Stimulated activated CD4-positive, alpha-beta T cell treated with anti-CD3 and anti-CD28 coated beads, Interleukin-4, amount 100 ng/mL, for 1 hour (primary cell): ENCODE measurements at places on chromosomes 1 and 21.

- no peak for DNase-seq
These were observed 130.0 kb upstream of the VAMP3 start for GRCh38 chr1:7640920-7641585.

- peak; percentile 50 for DNase-seq
These were observed 8.7 kb upstream of the TNFRSF14 start for GRCh38 chr1:2547210-2548067.

DNA sequence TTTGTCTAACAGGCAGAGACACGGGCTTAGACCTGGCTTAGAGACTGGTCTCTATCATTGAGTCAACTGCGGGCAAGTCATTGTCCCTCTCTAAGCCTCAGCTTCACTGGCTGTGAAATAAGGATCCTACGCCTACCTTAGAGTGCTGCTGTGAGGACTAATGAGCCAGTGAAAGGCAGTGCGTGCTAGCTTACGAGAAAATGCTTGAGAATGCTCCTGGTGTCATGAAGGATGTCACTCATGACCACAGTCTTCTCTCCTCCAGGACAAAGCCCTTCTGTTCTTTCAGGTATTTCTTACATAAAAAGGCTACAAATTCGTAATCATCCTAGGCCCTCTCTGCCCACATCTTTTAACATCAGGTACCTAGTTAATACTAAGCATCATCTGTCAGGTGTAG, 16.5 kb upstream of the A3GALT2 start:
- DNase-seq: no peak

GRCh38 chr1:12138196-12139168, 28.3 kb upstream of the TNFRSF1B start:
- DNase-seq: no peak

GRCh38 chr21:17440969-17441368, 71.9 kb upstream of the CXADR start:
- DNase-seq: no peak

DNA sequence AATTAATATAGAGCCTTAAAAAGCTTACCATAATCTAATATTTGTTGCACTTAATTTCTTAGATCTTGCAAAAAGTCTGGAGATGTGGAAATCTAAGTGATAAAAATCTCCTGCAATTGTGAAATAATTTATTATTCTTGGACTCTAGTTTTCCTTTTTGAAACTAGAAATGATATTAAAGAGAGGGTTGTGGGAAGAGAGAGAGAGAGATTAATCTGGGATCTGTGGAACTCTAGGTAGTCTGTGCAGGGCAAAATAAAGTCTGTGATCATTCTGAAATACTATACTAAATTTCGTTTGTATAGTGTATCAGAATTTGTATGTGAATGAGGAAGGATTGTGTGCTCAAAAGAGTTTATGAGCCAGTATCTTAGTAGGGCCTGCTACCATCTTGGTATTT, 692.3 kb downstream of the RWDD3 start:
- DNase-seq: no peak

GRCh38 chr1:168235548-168235885, 9.7 kb downstream of the SFT2D2 start:
- no peak for DNase-seq

GRCh38 chr1:52825868-52826267, 16.7 kb upstream of the ZYG11A start:
- DNase-seq: no peak

DNA sequence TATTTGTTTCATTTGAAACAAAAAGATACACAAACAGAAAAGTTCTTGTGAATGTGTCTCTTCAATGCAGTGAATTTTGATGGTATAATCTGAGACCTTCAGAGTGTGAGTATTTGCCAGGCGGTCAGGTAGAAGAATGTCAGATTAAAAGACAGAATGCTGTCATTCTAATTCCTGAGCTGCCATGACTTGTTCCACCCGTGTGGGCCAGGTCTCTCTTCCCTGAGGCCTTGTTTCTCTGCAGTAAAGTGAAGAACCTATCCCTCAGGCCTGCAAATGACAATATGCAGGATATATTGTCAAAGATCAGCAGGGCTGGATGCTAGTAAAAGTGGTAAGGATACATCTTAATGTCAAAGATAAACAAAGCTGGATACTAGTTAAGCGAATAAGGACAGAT, 111.4 kb downstream of the ZP4 start:
- DNase-seq: no peak

DNA sequence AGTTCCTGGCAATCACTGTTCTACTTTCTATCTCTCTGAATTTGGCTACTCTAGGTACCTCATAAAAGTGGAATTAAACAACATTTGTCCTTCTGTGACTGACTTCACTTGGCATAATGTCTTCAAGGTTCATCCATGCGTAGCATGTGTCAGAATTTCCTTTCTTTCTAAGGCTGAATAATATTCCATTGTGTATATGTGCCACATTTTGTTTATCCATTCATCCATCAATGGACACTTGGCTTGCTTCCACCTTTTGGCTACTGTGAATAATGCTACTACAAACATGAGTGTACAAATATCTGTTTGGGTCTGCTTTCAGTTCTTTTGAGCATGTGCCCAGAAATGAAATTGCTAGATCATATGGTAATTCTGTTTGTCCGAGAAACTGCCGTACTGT, 14.7 kb downstream of the CACHD1 start:
- DNase-seq: no peak

- DNase-seq: no peak
These were observed 132.7 kb upstream of the IPO9 start for GRCh38 chr1:201696217-201696761.

- DNase-seq: no peak
These were observed 9.9 kb upstream of the RSRP1 start for GRCh38 chr1:25257196-25257595.

- DNase-seq: no peak
These were observed 155.9 kb upstream of the HMCN1 start for GRCh38 chr1:185578293-185578692.

DNA sequence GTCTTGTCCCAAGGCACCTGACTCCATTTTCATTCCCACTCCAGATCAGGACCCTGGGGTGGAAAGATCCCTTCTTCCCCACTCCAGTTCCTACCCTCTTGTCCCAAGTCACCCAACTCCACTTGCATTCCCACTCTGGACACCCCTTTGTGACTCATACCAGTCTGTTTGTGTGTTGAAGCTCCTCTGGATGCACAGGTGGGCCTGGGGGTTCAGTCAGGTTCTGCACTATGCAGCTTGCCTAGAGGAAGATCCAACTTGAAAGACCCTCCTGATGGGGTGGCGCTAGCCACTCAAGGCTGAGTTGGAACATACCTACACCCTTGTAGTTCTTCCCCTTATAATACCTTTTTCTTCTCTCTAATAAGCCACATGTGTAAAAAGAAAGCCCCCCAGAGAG, 9.8 kb upstream of the ANKRD35 start:
- no peak for DNase-seq

GRCh38 chr1:206896261-206896660, 982 bp upstream of the IL24 start:
- DNase-seq: no peak

DNA sequence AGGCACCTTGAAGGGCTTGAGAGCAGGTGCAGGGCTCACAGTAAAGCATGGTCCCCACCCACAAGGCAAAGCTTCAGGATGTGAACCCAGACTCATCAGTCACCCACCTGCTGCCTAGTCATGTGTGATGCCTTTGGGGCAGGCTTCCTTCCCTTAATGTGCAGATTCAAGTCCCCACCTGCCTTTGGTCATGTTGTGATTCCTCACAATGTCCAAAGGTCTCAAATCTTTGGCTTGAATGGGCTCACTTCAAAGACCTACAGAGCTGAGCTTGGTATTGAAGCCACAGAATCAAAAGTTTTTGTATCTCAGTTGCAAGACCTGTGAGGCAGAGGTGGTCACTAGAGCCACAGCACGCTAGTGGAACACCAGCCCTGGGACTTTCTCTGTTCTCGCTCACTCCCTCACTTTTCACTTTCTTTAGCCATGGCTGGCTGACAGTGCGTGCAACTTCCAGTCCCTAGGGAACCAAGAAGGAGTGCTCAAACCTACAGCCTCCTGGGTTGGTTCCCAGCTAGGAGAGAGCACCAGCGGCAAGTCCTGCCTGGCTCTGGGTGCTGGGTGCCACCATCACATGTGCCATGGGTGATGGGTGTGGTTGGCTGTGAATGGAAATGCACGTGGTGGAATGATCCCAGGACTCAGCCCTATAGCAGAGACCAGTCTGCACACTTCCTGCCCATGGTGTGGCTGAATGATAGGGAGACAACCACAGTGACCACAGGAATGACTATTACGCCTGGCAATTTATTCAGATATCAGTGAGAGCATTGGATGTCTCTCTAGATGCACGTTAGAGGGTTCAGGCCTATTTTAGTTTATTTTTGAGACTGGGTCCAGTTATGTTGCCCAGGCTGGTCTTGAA, 26.4 kb upstream of the CLIC6 start:
- DNase-seq: no peak

GRCh38 chr1:22780696-22781095, 70.1 kb downstream of the EPHB2 start:
- no peak for DNase-seq

GRCh38 chr1:242634732-242635131, 110.2 kb upstream of the PLD5 start:
- DNase-seq: no peak

GRCh38 chr1:180194048-180194425, 36.0 kb upstream of the LHX4 start:
- no peak for DNase-seq

- no peak for DNase-seq
These were observed 7.2 kb upstream of the UBE2U start for GRCh38 chr1:64196074-64196870.

GRCh38 chr1:116166011-116166571, 54.9 kb downstream of the MAB21L3 start:
- DNase-seq: no peak

DNA sequence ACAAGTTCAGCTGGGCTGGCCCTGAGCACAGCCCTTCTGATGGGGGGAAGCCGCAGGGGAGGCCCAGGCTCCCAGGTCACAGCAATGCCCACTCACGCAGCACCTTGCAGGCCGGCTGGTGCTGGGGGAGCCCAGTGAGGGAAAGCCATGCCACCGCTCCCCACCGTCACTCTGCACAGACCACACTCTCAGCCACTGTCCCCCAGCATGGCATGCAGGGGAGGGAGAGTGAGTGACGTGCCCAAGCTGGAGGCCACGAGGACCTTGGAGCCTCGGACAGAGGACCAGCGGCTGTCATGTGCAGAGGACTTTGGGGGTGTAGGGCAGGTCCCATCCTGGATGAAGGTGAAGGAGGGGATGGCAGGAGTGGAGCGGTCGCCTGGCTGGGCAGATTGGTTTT, 25.1 kb downstream of the SLC45A1 start:
- DNase-seq: no peak

DNA sequence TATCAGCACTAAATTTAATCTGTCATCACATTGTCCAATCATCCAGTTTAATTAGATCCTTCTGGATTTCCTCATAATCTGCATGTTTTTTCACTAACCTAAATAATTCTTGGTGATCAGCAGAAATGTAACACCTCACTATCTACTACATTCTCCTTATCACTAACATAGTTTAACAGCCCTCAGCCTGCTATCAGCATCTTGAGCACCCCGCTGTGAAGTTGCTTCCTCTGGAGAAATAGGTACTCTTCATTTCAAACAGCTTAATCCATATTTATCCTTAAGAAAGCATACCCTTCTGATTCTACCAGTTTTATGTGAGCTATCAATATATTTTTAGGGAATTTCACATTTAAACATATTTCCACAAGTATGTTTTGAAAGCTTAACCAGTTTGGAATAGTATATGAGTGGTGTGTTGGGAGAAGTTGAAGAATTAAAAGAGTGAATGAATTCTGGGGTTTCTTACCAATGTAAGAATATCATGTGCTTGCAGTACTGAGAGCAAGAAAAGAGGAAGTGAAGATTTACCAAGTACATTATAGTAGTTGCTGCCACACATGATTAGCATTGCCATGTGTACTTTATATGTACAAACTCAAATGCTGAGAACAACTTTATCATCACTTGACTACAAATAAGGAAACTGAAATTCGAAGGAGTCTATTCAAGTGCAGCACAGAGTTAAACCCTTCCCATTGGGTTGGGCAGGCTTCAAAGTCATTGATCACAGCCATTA, 771.1 kb upstream of the ADGRL4 start:
- DNase-seq: no peak

DNA sequence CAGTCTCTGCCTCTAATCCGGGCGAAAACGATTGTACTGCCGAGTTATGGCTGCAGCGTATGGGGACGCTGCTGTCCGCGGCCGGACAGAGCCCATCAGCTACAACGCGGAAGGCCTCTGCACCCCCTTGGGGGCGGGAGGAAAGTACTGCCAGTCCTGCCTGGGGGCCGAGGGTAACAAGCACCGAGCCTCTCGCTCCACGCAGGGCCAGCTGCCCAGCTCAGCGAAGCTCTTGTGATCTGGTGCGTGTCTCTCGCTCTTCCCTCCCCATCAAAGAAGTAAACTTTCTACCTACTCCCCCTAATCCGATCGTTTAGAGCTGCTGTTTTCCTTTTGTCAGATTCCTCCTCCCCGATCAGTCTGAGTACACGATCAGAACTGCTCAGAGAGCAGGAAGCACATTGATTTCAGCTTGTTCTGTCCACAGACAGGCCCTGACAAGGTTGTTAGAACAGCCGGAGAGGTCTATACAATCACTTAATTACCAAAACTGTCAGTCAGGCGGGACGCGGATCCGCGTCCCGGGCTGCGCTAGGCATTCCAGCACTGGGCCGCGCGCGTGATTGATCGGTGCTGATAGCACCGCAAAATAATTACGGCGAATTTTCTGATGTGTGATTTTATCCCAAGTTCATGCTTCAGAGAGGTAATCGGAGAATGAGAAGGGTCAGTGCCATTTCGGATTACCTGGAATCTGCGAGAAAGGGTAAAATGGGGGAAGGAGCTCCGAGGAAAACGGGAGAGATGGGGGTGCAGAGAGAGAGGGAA, 8.7 kb upstream of the BARHL2 start:
- DNase-seq: no peak
